ENCODE measurements at places on chromosomes 3 and 15.

- DNase-seq: no peak
These were observed 918.8 kb upstream of the CFAP20DC start for GRCh38 chr3:59968513-59969045.

DNA sequence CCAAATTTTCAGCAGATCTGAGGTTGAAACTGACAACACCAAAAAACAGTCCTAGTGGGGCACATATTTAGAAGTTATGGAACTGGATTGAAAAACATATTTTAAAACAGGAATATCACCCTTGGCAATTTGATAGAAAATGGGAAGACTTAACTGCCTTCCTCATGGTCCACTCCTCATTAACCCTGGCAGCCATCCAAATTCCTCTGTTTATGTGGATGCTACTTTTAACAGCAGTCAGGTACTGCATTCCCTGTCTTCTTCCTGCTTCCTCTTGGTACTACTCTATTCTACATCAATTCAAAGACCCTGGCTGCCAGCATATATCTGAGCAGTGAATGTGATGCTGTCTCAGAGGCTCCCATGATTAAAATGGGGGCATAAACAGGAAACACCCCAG is 54.3 kb downstream of the PDE8A start:
- DNase-seq: no peak

DNA sequence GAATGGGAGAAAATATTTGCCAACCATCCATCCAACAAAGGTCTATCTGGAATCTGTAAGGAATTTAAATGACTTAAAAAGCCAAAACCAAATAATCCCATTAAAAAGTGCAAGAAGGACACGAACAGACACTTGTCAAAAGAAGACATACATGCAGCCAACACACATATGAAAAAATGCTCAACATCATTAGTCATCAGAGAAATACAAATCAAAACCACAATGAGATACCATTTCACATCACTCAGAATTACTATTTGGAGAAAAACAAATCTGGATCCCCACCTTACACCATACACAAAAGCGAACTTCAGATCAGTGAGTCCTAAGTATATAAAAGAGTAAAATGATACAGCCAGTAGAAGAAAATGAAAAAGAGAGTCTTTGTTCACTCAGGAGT is 58.6 kb upstream of the MNS1 start:
- DNase-seq: no peak

GRCh38 chr3:73680391-73681095 is 55.8 kb upstream of the PDZRN3 start:
- no peak for DNase-seq

DNA sequence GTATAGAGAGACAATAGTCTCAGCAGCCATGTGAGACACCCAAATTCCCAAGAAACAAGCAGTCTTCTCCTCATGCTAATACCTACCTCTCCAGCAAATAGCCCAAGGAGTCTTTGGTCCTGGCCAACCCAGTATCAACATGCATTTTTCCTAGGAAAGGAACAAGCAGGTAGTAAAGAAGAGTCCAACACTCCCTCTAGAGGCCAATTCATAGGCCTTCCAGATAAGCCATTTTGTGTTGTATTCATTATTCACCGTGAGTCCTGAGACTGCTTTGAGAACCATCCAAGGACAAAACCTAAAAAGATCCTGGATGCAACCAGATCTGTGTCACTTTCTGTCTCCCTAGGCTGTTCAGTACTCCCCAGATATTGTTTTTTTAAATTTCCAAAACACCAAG is 63.6 kb upstream of the SNTN start:
- DNase-seq: no peak

DNA sequence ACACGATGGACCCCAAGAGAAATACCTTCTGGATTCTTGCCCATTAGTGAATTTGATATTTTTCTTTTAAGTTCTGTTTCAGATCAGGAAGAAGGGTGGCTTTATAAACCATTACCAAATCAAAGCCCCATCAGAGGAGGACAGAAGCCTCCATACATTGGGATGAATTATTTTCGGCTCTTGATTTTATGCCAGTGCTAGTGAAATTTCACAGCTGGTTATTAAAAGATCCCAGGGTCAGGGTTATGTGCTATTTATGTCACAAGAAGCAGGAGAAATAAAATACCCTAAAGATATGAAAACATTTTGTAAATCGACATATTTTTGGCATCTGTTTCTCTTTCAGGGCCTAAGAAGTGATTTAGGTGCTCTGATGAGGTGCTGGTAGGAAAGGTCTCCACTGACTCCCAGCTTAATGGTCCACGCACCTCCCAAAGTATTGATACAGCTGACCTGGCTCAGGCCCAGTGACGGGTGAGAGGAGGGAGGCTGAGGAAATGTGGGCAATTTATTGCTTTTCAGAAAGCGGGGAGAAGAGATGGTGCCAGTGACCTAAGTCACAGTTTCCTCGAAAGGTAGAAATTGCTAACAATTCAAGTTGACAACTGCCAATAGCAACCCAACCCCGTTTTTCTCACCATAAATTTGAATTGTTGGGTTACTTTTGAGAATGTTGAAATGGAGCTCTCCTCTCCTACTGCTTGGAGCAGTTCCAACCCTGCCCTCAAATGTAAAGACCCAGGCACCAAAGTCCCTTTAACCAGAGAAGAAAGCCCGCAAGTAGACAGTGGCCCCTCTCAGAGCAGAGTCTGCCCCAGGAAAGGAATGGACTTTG is 315.6 kb upstream of the NR2E3 start:
- DNase-seq: no peak

DNA sequence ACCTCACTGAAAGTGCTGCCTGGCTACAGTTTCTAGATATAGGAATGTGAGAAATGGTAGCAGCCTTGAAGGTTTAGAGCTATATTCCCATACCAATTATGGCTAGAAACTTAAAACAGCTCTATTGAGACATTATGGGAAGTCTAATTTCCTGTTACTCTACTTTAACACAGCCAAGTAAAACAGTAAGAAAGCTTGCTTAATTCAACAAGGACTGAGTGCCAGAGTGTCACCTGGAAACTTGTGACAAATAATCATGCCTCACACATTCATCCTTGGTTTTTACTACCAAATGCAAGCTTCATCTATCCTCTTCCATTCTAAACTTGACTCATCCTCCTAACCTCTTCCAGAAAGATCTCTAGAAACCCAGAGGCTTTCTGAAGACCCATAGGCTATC is 41.7 kb downstream of the UBE3A start:
- DNase-seq: no peak

- DNase-seq: no peak
These were observed 82.6 kb upstream of the SMAD3 start for GRCh38 chr15:66982816-66983215.

DNA sequence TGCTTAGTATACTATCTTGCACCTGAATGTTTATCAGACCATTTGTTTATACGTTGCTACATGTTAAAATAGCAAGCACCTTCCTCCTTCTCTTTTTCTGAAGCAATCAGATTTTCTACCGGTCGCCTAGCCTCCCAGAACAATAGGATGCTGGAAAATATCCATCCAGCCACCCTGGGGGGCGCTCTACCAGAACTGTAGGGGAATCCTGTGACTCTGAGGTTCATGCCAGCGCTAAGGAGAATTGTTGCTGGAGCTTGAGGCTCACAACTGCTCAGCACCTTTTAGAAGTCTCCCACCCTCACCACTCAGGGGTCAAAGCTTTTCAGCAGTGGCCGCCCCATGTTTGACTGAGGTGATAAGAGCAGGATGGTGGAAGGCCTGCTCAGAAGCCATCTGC is 27.5 kb downstream of the SQOR start:
- DNase-seq: no peak

Measured in activated CD8-positive, alpha-beta memory T cell treated with anti-CD3 and anti-CD28 coated beads for 4 hours (primary cell).